ENCODE measurements at places on chromosomes 2 and 18.
A peak's percentile ranks its signal among the peaks of the same experiment; 100 is the strongest.

DNA sequence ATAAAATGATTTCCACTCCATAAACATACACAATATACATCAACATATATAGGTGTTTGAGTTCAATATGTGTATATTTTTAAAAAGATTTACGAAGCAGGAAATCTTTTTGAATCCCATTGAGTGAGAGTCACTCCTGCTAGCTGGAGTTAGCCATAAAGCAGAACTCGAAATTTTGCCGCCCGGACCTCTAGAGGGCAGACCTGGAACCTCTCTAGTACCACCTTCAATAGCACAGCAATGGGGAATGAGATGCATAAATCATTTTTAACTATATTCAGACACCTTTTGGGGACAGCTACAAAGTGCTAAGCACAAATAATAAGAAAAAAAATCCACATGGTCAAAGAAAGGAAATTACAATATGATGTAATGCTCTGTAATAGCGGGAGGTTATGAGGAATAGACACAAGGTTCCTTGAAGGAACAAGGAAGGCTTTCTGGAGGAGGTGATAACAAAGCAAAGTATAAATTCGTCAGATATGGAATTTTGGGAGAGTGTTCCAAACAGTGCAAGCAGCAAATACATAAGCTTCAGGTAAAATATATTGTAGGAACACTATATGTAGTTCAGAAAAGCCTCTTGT, 533.4 kb downstream of the ERBB4 start:
- DNase-seq = peak; percentile 44

DNA sequence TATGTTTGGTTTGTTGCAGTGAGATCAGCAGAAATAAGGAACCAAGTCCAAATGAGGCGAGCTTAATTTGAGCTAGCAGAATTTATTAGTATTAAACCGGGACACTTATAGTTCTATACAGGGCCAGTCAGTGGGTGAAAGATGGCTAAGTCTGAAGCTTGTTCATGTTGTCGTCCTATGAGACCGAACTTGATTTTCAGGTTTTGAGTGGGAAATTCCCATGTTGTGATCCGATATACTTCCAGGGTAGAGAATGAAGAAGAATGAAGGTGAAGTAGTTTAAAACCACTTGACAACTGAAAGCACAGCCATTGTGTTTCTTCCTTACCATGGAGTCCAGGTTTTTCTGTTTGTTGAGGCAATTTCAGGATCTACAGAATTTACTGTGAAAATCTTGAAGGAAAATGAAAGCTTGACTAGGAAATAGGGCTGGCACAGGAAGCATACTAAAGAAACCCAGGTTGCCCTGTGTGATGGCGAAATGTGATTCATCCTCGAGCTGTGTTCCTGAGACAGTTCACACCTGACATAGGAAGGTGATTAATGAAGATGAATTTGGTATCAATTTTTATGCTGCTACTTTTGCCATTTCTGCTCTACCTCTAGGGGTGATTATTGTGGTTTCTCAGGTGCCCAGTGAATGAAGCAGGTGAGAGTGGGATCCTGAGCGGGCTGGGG, 37.6 kb upstream of the MGAT5 start:
- no peak for DNase-seq

GRCh38 chr18:46497129-46497528, 159.9 kb downstream of the LOXHD1 start:
- peak; percentile 79 for DNase-seq

DNA sequence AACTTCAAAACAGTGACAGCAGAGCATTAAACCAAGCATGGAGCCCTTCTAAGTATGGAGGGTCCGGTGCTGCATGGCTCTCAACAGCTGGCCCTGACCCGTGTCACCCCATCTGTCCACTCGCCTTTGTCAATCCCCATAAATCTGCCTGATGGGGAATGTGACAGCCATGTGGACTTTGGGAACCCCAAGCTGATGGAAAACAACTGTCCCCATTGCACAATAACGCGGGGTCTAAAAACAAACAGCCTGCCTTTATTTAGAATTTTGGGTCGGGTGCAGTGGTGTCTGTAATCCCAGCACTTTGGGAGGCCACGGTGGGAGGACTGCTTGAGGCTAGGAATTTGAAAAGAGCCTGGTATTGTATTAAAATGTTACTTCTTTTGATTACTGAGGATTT, 17.1 kb upstream of the THADA start:
- no peak for DNase-seq

DNA sequence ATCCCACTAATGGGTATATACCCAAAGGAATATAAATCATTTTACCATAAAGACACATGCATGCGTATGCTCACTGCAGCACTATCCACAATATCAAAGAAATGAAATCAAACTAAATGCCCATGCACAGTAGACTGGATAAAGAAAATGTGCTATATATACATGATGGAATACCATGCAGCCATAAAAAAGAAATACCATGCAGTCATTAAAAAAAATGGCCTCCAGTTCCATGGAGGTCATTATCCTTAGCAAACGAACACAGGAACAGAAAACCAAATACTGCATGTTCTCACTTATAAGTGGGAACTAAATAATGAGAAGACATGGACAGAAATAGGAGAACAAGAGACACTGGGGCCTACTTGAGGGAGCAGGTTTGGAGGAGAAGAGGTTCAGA, 53.6 kb upstream of the SERTAD2 start:
- no peak for DNase-seq

- peak; percentile 67 for DNase-seq
Observed at GRCh38 chr2:9473985-9474360, 378 bp upstream of the IAH1 start.

DNA sequence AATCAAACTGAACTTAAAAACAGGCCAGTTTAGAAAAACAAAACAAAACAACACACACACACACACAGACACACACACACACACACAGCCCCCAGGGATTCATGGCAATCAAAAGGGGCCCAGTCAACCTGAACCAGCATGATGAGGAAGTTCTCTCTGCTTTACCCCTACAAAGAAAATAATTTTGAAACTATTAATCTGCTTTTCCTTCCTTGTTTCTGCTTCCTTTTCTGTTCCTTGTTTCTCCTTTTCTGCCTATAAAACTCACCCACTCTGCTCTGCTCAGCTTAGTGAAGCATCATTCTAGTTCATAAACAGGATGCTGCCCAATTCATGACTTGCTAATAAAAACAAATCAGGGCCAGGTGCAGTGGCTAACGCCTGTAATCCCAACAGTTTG, 203.1 kb downstream of the RAB3GAP1 start:
- DNase-seq = no peak

DNA sequence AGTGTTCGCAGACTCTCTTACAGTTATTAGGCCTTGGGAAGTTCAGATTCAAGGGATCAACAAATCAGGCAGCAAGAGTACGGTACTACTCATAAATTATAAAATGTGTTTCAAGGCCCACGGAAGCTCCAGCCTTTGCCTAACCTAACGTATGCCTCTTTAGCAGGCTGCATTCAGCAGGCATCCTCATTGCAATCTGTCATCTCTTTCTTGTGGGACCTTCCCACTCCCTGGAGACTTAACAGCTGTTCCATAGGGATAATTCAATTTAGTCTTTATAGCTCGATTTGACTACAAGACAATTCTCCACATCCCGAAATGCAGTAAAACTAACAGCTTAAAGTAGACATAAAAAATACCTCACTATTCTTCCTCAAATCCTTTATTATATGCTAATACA, 453.7 kb downstream of the CNTNAP5 start:
- DNase-seq = no peak

GRCh38 chr18:10232062-10232461, 222.4 kb upstream of the APCDD1 start:
- DNase-seq = no peak

DNA sequence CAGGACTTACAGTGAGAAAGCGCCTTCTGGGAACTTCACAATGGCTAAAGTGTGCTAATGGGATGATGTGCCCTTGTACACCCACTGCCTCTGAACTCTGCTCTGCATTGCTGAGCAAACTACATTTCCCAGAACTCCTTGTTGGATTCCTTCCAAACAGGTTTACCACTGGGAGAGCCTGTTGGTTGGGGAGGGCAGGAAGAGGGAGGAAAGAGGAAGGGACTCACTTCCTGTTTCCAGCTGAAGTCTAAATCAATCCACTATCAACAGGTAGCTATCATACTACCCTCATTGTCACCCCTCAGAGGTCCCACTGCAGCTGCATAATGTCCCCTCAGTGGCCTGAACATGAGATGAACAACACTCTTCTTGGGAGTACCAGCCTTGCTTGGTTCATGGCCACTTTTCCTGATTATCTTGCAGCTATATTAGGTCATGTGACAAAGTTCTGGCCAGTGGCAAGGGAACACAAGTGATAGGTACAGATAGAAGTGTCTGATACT, 109.7 kb downstream of the MSH2 start:
- DNase-seq = peak; percentile 17

DNA sequence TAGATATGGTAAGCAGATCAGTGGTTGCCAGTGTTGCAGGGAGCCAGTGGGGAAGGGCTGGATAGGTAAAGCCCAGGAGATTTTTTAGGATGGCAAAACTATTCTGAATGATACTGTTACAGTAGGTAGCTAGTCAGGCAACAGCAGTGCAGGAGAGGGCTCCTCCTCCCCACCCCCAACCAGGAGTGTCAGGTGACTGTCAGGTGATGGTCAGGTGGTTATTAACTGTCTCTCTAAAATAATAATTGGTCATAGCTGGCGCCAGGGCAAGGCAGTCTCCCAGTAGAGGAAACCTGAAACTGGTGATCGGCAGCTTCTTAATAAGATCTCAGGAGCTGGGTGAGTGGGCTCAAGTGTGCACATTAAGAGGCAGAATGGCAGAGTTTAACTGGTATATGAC, 201.6 kb upstream of the PARD3B start:
- DNase-seq = no peak

- DNase-seq = no peak
Observed at GRCh38 chr2:27249891-27250651, 12.8 kb downstream of the SLC30A3 start.

DNA sequence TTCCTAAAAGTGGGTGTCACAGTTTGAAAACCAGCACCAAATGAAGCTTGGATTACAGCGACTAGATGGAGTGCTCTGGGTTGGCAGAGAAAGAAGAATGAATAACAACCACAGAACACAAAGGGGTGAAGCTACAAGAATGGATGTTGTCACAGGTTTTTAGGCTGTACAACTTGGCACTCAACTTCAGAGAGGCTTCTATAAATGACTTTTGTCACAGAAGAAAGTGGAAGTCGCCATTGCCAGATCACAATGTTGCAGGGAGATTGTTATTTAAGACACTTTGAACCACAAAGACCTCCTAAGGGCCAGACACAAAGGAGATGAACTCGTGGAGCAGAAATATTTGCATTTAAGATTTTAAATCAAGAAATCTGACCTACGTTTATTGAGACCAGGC, 354.2 kb downstream of the CDH7 start:
- no peak for DNase-seq

DNA sequence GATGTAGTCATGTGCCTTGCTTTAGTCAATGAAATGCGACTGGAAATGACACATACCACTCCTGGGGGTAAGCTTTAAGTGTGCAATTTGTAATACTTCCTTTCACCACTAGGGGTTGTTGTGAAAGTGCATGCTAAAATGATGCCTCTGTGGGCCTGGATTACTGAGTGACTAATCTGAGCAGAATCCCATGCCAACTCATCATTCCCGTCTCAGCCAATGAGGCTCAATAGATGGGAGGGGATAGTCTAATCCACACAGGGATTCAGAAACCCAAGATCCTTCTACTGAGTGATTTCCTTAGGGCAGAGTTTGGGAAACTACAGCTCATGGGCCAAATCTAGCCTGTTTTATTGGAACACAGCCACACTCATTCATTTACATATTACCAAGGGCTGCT, 54.0 kb downstream of the HRH4 start:
- no peak for DNase-seq

DNA sequence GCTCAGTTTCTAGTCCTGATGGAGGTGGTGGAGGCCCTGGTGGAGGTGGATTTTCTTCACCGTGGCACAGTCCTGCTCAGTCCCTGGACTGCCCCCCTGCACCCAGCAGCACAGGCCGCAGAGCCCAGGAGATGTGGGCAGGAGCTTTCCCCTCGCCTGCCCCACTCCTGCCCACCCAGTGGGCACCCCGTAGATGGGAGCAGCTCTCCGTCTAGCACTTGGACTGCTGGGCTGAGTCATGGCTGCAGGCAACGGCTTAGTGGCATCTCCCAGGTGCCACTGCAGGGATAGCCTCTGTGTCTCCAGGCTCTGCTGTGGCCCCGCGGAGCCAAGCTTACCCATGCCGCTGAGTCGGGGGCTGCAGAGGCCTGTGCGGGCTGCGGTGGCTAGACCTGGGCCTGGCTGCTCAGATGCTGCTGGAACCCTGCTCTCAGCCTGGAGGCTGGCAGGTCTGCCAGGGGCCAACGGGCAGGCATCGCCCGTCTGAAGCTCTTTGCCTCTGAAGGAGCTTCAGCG, 92.3 kb upstream of the CTDP1 start:
- DNase-seq = no peak

GRCh38 chr2:575030-575726, 102.0 kb downstream of the TMEM18 start:
- DNase-seq = no peak

DNA sequence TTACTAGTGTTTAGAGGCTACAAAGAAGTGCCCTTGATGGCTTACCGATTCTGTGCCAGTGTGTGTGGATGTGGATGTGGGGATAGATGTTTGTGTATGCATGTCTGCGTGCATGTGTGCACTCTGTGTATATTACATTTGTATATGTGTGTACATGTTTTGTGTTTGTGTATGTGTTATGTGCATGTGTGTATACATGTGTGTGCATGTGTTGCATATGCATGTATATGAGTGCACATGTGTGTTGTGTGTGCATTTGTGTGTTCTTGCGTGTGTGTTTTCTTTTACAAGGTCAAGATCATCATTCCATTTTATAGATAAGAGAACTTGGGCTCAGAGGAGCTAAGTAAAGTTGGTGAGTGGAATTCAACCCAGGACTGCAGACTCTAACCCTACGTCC, 217.1 kb upstream of the PID1 start:
- no peak for DNase-seq

DNA sequence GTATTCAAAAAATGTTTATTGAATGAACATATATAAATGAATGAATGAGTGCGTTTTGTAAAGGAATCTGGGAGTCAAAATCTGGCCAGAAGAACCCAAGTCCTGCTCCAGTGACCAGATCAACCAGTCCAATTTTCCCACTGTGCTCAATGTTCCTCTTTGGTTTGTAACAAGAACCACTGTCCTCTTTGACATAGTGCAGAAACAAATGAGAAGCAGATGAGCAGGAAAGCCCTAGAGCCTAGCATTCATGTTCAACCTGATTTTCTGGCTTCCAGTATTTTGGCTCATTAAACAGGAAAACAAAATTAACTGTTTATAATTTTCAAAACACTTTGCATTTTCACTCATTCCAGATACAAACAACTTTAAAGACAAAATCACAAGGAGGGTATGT, 23.2 kb downstream of the FAM124B start:
- DNase-seq = no peak

DNA sequence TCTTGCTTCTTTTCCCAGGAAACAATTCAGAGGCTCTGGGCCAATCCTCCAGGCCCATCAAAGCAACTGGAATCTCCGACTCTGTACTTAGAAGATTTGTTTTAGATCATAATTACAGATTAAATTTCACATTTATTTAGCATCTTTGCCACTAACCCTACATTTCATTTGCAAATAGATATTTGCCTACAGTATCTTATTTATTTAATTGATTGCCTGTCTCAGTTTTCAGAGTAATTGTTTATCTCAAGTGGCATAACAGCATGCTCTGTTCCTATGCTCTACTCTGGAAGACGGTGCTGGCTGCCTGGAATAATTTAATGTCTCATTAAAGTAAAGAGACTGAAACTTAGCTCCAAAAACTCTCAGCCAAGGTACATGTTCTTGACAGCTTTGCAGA, 213.4 kb downstream of the HNMT start:
- no peak for DNase-seq
